ENCODE measurements at places on chromosomes 13 and 19.
A peak's percentile ranks its signal among the peaks of the same experiment; 100 is the strongest.

GRCh38 chr13:95463531-95463930, 89.0 kb upstream of the CLDN10 start:
- no peak for DNase-seq

- no peak for DNase-seq
Observed at GRCh38 chr19:17829855-17830566, 8.7 kb upstream of the INSL3 start.

- no peak for DNase-seq
Observed at GRCh38 chr19:16850133-16850532, 20.9 kb downstream of the SIN3B start.

GRCh38 chr19:10230861-10231611, at the start of gene S1PR2:
TSS of gene S1PR2 (minus strand) at chr19:10231331. CDS start at chr19:10224905, 6,426 bp downstream.
- peak; percentile 63 for DNase-seq

GRCh38 chr13:74904556-74904955, 577.4 kb downstream of the TBC1D4 start:
- DNase-seq = no peak

GRCh38 chr19:9183000-9183399, 4.2 kb downstream of the OR7D2 start:
- no peak for DNase-seq

DNA sequence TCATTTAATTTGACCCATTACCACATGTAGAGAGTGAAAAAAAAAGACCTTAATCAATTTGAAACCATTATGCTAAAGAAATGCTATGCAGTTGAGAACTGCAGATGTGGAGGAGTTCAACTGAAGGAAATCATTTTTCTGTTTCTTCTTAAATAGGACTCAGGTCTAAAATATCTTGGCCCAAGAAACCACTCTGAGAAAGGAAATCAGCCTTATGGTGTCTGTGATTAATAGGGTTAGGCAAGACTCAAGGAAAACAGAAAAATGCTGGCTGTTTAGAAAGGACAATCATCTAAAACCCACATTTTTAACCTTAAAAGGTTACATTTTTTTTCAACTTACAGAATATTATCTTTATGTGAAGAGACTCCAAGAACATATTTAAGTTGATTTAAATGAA, 1.9 kb upstream of the SLITRK1 start:
- DNase-seq = no peak

DNA sequence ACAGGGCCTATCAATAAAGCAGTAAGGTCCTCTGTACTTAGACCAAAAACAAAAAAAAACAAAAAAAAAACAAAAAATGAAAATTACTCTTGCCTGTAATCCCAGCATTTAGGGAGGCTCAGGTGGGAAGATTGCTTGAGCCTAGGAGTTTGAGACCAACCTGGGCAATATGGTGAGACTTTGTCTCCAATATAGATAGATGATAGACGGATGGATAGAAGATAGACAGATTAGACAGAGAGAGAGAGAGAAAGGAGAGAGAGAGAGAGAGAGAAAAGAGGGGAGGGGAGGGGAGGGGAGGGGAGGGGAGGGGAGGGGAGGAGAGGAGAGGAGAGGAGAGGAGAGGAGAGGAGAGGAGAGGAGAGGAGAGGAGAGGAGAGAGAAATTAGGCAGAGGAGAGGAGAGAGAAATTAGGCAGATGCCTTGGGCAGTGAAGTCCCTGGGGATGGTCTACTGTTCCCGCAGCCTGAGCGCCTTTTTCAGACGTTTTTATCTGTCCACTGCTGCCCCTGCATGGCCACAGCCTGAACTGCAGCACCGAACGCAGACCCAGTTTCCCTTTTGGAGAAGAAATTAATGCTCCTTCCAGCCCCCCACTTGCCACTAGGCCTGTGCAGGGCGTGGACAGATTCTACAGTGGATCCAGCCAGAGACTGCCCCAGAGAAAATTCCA, 9.8 kb upstream of the ZNF627 start:
- DNase-seq = peak; percentile 81

DNA sequence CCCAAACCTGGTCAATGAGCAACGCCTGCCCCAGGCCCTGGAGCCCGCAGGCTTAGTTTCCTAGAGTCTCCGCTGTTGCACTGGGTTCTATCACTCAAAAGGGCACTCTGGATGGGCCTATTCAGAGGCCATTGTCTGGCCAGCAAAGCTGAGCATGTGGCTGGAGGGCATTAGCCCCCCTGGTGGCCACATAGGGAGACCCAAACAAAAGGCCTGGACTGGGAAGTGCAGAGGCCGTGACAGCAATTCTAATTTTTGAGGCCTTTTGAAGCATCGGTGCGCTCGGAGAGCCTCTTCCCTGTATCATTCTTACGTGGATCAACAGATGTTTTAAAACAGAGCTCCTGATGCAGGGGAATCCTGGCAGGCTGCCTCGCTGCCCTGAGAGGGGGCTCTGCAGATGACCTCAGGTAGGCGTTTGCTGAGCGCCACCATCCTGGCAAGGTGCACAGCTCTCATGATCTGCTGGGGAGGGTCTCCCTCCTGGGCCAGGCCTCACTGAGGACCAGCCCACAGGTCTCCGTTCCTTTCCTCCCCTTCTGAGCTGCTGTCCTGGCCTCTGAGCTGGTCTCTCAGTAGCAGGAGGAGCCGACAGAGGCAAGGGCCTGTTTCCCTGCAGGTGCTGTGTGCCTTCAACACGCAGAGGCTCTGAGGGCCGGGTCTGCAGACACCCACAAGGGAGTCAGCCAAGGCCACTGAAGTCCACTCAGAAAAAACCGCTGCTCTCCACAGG, 190.5 kb downstream of the URI1 start:
- no peak for DNase-seq

- DNase-seq = no peak
Observed at GRCh38 chr13:112238436-112238995, 137.6 kb upstream of the SPACA7 start.
